ENCODE measurements at places on chromosomes 4 and X.

DNA sequence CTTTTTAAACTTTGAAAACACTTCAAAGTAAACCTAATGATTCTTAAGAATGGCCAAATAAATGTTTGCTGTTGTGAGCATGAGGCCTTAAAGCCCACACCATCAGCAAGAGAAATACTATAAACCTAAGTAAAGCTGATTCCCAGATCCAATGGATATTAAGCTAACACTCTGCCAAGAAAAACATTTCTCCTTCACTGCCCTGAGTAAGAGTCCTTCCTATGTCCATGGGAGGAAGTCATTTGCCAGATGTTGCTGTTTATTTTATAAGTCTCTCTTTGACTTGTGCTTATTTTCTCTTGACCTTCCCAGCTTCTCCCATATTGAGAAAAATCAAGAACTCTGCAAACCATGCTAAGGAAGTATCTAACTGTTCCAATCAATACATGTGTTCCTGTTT, 154.3 kb upstream of the EDNRA start:
- no peak for DNase-seq

GRCh38 chr4:2943364-2944090, 19.7 kb downstream of the NOP14 start:
- DNase-seq, result no peak

DNA sequence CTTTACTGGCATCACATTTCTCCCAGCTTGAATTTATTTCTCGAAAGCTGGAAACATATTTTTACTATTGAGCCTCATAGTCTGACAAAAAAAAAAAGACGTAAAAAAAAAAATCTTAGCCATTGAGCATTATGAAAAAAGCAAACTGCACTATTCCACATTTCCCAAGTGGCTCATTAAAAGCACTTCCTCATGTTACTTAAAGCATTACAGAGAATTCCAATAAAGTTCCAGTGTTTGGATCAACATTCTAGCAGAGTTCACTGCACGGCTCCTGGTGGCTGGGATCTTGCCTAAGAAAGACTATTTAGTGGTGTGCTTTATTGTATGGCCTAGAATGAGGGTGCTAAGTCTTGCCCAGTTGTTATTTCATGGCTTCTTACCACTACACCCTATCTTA, 476.2 kb downstream of the PPARGC1A start:
- DNase-seq, result no peak

DNA sequence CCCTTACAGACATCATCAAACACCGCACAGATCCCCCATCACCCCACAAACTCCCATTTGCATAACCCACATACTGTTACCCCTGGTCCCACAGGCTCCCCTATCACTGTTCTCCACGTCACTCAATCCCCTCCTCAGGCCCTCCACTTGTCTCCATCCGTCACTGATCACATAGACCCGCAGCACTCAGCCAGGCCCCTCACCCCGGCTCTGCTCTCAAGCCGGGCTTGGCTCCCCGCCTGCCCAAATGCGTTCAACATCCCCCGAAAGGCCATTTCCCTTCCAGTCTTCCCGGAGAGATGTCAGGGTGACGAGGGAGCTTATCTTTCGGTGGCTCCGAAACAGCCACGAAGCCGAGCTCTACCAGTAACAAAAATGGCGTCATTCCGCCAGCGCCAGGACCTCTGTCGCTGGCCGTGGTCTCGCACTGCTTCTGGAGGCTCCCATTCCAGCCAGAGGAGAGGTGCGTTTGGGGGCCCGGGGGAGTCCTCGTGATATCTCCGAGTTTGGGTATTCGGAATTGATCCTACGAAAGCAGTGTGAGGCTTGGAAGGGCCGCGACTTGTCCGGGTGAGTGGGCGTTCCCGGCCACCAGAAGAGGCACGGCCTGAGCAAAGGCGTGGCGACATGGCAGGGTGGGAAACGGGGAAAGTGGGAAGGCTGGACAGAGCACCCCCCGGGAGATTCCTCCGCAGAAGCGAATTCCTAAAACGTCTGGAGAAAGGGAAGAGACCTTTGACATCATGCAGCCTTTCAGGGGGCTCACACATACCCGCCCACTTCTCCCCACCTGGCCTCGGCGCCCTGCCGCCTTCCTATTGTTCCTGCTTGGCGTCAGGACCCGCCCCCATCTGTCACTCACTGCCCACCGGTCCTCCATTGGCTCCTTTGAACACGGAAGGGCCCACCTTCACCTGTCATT, at the start of gene ZNF630:
ZNF630 (minus strand) TSS at position 577 of the 922 bp plus-strand sequence. CDS start 4,754 bp downstream, outside the sequence.
- DNase-seq, result no peak

DNA sequence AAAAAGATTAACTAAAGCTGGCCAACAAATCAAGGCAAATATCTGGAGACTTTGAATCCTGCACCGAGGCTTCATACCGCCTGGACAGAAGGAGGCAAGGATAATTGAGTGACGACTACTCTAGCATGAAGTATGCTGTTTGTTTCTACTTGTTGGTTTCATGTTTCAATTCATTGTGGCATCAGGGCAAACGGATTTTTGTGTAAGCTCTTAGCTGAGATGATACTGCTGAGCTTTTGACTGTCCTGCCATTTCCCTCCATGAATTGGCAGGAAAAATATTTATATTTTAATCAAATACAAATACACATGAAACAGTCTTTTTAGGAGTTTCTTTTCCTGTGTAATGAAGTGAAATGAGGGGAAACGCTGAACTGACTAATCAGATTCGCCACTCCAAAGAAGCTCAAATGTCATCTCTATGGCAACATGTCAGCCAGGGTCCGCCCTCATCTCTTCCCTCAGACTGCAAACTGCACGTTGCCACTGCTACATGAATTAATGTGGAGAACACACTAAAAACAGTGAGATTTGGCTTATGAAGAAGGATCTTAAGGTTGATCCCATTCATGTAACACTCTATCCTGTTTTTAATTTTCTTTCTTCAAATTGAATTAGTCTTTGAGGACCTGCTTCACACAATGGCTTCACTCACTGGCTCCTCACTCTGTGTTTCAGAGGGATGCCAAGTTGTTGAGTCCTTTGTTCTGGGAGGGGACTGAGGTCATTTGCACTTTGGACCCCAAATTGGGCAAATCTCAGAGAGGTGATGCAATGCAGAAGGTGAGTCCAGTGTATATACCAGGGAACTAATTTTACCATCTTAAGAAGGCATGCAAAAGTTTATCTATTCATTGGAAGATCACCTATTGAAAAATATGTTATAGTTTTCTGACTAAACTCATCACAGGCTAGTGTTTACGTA, 149.6 kb upstream of the MID1 start:
- DNase-seq, result no peak

GRCh38 chr4:125975861-125976397, 661.2 kb downstream of the FAT4 start:
- DNase-seq, result no peak

DNA sequence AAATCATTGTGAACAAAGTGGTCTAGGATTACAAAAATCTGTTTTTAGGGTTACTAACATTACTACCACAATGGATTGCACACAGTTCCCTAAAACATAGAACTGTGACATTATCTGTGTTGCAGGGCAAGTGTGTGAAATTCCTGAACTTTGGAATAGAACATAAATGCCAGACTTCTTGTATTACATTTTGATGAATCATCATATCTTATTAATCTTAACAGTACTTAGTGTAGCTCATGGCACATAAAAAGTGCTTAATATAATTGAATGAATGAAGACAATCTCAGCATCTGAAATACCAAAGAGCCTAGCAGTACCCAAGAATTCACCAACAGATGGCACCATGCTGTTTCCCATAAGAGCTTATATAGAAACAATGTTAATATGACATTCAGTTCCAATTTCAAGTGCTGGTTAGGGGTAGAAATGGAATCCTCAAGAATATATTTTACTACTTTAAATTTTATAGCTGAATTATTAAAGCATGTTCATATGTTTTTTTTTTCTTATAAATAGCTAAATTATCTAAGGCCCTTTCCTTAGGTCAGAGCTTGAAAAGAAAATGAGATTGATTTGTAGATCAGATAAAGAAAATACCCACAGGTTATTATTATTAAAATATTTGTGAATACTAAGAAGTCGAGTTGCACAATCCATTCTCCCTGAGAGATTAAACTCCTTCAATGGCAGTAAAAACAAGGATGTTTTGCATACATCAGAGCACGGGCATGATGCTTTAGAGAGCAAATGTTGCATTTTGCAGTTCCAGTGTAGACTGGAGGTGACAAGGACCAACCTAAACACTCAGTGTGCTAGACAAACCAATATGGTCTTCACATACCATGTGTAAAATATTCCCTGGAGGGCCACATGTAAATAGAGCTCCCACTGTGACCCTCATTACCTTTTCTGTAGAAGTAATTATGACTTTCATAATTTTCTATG, 25.7 kb upstream of the SHISA3 start:
- DNase-seq, result no peak

DNA sequence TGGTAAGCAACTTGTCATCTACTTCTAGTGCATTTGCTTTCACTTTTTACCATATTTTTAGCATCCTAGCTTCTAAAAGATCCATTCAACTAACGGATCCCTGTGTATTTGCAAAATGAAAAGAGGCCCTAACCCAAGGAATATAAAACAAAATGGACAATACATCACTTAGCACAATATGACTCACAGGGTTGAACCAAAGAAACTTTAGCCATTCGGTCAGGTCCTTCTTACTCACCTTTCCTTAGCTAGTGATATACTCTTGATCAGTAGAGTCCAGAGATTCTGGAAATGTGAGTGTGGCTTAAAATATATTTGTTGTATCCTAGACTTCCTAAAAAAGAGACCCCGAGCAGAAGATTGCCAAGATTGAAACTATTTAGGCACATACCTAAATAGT, 19.5 kb downstream of the TMPRSS11E start:
- DNase-seq, result no peak

- no peak for DNase-seq
These were observed 22.9 kb downstream of the KCTD8 start for GRCh38 chr4:44425614-44426208.

DNA sequence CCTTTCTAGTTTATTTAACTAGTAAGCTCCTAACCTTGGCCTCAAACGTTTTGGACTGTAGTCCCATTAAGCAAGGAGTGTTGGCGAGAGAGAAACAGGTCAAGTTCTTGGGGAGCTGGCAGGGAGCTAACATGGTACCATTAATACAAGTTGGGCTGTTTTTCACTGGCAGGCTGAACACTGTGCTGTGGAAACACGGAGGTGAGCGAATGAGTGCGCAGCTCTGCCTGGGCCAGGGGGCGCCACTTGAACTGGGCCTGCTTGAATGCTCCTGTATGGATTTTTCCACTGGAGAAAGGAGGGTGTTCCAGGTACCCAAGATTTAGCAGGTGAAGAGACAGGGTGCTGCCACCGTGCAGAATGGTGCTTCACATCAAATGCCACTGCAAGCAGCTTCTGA, 7.4 kb upstream of the SMS start:
- DNase-seq, result no peak

DNA sequence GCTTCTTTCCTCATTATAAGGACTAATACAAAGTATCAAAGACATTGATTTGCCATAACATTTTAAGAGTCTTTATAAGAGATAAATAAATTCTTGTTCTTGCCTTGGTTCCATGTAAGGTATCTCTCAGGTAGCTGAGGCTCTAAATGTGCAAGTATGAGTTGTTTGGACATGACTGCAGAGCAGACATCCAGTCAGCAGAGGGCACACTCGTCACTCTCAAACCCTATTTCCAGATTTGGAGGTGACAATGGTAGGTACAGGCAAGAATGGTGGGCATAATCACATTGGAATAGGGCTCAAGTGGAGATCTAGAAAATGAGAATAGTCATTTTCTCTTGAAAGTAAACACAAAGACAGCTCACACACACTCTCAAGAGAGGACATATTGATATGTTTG, 133.3 kb upstream of the ZIC3 start:
- no peak for DNase-seq
